ENCODE measurements at places on chromosomes 12 and 14. TPM values are rescaled to one million over a fixed set of nuclear protein-coding genes. Genes with fewer than 3 reads are reported as not detected.

Gene WNT5B
- 6.8 TPM for polyA plus RNA-seq

Gene SYT1
- polyA plus RNA-seq = 17.0 TPM

Gene SDS
- polyA plus RNA-seq = not detected

- DNase-seq = no peak
Measured at GRCh38 chr14:91841065-91841464, 26.3 kb downstream of the TC2N start.

GRCh38 chr12:75611041-75611440 lies 99.6 kb upstream of the KRR1 start:
- DNase-seq = no peak

GRCh38 chr14:99971087-99971940 lies 93.9 kb upstream of the EVL start:
- DNase-seq = peak; percentile 74

- DNase-seq = no peak
Measured at GRCh38 chr12:2832550-2833127, 2.2 kb downstream of the NRIP2 start.

DNA sequence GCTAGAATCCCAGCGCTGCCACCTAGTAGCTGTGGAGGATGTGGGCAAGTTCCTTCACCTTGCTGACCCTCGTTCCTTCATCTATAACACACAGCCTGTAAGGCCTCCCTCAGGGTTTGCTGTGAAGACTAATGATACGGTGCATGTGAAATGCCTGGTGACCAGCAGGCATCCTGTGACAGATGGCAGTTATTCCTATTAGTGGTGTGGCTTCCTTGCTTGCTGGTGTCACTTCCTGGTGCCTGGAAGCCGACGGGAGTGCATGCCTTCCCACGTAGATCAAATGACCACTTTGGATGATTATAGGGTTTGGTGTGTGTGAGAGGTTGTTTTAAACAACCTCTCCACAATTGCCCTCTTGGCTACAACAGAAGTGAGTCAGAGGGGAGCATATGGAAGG lies 894.9 kb downstream of the VRK1 start:
- DNase-seq = no peak

GRCh38 chr14:30445011-30445793 lies 113.8 kb upstream of the G2E3 start:
- DNase-seq = no peak

Gene DPPA3
- not detected for polyA plus RNA-seq

DNA sequence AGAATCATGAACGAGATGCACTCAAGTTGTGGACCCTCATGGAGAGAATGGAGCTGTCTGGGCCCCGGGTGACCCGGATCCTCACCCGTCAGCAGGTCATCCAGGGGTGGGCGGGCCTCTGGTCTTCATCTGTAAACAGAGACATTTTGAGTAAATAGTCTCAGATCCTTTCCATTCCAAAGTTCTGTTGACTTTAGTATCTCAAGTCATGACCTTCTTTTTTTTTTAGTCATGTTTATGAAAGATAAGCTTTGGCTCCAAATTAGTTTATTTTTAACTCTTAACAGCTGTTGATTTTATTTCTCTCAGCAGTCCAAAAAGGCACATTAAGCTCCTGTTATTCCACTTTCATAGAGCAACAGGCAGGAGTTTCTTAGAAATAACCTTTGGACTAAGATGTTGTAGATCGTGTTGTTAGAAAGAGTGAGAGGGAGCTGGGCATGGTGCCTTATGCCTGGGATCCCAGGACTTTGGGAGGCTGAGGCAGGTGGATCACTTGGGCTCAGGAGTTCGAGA lies 48.9 kb upstream of the AMN start:
- DNase-seq = no peak

Gene BAZ1A
- polyA plus RNA-seq = 24.1 TPM

DNA sequence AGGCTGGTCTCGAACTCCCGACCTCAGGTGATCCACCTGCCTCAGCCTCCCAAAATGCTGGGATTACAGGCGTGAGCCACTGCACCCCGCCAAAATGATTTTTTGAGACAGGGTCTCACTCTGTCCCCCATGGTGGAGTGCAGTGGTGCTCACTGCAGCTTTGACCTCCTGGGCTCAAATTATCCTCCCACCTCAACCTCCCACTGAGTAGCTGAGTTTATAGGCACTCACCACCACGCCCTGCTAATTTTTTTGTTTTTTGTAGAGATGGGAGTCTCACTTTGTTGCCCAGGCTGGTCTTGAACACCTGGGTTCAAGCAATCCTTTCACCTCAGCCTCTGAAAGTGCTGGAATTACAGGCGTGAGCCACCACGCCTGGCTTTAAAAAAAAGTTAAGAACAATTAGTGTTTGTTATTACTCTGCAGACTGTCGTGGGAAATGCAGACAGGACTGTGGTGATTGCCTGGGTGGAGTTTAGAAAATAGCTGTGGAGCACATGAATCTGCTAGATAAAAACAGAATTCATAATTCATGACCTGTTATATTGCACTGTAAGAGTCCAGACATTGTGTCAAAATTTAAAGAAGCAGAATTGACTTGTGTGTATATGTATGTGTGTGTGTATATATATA lies 9.2 kb upstream of the COX6A1 start:
- DNase-seq = no peak

GRCh38 chr14:90308561-90308960 lies 23.2 kb downstream of the NRDE2 start:
- DNase-seq = no peak

- DNase-seq = no peak
Measured at GRCh38 chr12:117884161-117884560, 84.6 kb downstream of the KSR2 start.

DNA sequence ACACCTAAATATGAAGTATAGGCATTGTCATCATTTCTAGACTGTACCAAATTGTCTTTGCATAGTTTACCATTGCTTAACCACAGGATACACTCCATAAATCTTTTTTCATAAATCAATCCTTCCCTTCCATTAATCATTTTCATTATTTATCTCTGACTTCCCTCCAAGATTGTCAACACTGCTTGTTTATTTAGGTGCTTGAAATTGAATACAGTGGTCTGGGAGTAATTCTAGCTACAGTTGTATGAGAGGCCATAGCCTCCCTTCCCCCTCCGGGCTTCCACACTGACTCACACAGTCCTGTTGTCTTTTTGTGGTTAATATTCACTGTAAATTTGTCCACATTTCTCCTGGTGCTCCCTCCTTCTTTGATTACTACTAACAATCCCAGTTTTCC lies 114.2 kb upstream of the ARID2 start:
- DNase-seq = no peak

Gene FBLN5
- 185 TPM for polyA plus RNA-seq

Gene MCRS1
- polyA plus RNA-seq = 83.6 TPM

Gene SLCO1B1
- not detected for polyA plus RNA-seq

DNA sequence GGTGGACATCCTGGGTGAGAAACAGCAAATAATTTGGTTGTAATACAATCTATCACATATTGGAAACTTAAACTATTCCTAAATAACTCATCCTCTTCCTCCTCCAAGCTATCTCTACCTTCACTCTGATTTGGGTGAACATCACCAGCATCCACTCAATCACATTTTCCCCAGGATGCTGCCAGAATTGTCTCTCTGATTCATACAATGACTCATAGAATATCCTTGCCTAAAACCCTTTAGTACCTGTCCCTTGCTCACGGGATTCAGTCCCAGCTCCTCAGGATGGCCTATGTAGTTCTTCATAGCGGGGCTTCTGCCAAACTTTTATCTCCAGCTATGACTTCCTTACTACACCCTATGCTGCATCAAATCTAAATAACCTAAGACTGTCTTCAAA lies 146.8 kb downstream of the EMP1 start:
- no peak for DNase-seq

DNA sequence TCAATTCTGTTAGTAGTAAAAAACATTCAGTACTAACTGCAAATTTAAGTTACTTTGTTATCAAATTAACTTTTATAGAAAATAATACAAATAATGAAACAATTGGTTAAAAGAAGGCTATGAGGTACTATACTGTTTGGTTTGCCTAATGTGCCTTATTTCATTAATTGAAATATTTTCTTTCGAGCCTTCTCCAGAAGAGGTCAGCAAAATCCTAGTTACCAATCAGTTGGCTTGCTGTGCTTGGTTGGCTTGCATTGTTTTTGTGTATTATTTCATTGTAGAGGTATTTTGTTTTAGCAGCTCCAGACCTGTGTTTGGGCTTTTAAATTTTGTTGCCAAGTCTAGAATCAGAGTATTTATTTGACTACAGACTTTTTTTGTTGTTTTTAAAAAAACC lies 68.5 kb downstream of the AEBP2 start:
- no peak for DNase-seq

Gene IL23A
- 0.99 TPM for polyA plus RNA-seq

- DNase-seq = no peak
Measured at GRCh38 chr14:76348898-76349297, 27.0 kb upstream of the ESRRB start.

Gene FSCB
- not detected for polyA plus RNA-seq

DNA sequence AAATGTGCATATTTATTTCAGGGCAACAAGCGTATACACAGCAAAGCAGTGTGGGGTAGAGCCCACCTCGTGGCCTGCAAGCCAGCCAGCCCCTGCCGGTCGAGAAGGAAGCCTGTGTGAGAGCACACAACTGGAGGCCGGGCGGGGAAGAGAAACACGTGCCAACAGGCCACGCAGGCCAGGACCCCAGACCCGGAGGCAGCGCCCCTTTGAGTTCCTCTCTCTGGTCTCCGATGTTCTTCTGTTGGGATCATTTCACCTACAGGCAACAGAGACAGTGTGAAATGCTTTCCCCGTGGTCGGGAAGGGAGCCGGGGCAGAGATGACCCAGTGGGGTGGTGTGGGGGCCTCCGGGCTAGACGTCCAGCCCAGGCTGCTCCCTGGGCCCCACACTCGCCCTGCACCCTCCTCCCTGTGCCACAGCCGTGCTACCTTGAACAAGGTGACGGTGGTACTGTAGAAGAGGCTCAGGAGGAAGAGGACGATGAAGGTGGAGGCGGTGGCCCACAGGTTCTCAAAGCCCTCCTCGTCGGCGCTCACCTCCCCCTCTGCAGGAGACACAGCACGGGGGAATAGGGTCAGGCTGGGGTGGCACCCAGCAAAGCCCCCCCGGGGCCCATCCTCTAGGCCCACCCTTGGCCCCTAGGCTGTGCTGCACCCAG lies 325.5 kb downstream of the TMEM121 start:
- no peak for DNase-seq

Gene P2RX7
- 0.99 TPM for polyA plus RNA-seq

Gene GALNT4
- 12.8 TPM for polyA plus RNA-seq

Gene ABHD12B
- polyA plus RNA-seq = 0.80 TPM

- no peak for DNase-seq
Measured at GRCh38 chr12:120037851-120038250, 48.8 kb downstream of the BICDL1 start.

Gene SMCO2
- polyA plus RNA-seq = not detected

Gene KLRC3
- not detected for polyA plus RNA-seq

GRCh38 chr14:105161309-105161708 lies 7.3 kb downstream of the JAG2 start:
- no peak for DNase-seq

Gene SERPINA3
- polyA plus RNA-seq = 0.12 TPM

DNA sequence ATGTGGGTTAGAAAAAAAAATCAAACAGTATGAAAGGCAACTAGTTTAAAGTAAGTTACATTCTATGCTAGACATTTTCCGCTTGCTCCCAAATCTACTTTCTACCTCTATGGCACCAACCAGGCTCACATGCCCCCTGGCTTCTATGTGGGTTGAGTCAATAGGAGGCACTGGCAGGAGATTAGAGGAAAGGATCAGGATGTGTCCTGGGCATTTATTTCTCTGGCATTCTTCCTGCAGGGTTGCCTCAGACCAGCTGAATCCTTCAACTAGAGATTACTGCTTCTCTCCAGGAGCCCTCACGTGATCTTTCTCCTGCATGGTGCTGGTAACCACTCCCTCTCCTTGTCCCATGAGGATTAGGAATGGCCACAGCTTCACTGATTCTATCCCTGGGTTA lies 14.9 kb upstream of the CCDC60 start:
- DNase-seq = no peak

Gene DAO
- polyA plus RNA-seq = 2.2 TPM

GRCh38 chr12:132210223-132211055 lies 66.2 kb downstream of the NOC4L start:
- DNase-seq = no peak

DNA sequence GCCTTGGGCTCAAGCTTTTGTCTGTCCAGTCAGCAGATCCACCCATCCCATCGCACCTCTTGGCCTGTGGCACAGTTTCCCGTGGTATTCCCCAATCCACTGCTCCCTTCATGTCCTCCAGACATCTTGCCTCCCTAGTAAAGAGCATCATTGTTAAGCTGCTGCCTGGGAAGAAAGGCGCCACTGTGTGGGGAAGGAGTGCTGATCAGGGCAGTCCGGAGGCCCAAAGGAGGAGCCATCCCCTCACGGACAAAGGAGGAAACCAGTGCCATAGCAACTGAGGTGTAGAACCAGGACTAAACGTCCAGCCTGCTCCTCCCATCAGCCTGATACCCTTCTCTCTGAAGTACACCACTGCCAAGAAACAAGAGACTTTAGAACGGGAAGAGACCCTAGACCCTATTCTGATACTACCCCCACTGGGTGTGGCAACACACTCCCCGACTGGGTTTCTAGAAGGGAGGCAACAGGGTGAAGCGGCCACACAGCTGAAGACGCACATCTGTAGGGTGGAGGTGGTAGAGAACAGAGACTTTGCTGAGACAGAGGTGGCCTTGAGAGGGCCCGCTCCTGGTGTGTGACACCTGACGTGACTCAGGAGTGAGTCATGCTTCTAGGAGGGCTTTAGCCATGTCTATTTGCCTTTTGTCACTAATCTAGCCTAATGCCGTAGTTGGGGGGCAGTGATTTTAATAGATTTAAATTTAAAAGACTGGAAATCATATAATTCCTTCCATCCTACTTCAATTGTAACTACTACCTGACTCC lies 185.0 kb downstream of the DPF3 start:
- DNase-seq = no peak

- DNase-seq = no peak
Measured at GRCh38 chr12:66617991-66618390, 60.9 kb downstream of the GRIP1 start.

DNA sequence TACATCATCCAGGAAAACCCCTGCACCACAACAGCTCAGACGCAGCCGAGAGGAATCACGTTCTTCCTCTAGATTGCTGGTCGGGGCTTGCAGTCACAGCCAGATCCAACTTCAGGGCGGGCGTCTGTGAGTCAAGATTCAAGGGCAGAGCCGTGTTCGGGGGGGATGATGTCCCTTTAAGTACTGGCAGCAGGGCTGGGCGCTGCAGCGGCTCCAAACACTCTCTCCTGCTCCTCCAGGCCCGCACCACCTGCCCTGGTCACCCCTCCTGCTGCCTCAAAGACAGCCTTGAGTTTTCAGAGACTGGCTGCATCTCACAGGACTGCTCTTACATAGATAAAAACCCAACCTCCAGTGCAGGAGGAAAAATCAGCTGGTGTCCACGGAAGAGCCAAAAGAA lies 68.3 kb downstream of the KDM2B start:
- DNase-seq = no peak

GRCh38 chr12:11768233-11768965 lies 118.9 kb downstream of the ETV6 start:
- no peak for DNase-seq

Gene IFNG
- polyA plus RNA-seq = not detected

- DNase-seq = no peak
Measured at GRCh38 chr14:86464341-86464740, 934.4 kb downstream of the FLRT2 start.

Data from right renal pelvis (tissue), 4 donors.